ENCODE measurements at places on chromosomes 4 and X.

DNA sequence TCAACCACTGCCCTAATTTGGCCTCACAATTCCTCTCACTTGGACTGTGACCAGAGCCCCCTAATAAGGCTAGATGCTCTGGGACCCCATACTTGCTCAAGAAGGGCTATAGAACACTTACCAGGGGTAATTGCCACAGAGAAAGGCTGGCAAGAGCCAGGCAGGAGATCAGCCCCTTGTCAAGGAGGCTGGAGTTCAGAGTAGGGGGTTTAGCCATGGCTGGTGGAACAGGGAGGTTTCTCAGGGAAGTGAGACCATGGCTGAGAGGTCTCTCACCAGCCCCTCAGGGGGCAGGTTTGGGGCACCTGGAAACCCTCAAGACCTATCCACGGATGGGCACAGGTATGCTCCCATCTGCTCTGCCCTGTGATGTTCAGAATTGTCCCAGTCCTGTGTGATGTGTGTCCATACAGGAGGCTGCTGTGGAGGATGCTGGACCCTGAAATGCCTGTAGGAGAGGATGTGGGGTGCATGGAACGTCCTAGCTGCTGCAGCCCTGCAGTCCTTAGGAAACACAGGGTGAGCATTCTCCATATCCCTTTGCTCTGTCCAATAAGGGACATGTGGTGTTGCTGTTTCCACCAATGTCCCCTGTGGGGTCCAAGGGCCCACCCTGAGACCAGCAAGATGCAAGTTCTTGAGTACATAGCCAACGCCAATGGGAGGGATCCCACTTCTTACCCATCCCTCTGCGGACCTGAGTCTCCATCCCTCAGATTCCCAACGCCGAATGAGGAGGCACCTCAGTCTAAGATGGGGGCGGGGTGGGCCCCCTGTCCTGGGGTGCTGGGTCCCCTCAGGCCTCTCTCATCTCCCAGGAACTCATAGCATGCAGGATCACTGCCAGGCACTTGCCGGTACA lies 16.4 kb upstream of the HSFX1 start:
- DNase-seq, result no peak

GRCh38 chr4:9916346-9916745 lies 105.0 kb downstream of the SLC2A9 start:
- no peak for DNase-seq

- no peak for DNase-seq
These were observed 6.5 kb downstream of the SH3BP2 start for GRCh38 chr4:2799224-2799911.

DNA sequence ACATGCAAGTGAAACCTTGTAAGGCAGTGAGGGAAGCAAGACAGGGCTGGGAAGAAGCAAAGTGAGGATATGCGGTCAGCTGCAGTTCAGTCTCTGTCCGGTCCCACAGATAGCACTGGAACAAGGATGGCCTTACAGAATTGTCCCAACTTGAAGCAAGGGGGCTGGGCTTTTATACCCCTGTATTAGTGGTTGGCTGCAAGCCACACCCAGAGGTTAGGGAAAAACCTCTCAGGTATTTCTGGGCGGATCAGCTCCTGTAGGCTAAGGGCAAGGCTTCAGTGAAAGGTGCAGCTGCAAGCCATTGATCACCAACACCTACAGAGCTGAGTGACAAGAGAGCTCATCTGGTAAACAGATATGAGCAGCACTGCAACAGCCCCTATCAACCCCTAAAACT lies 89.0 kb downstream of the KDR start:
- DNase-seq, result no peak

DNA sequence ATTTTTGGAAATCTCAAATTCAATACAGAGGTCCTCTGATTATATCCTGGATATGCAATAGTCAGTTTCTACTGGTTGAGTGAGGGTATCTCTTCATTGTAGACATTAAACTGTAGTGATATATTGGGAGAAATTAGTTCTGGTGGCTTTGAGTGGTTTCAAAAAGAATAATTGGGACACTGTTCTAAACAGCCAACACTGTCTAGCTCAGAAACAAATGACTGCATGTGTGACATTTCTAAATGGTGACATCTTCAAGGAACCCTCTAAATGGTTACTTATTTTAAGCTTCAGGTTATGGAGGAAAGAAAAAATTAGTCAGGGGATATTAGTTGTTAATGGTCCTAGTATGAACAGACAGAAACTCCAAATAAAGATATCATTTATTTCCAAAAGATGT lies 186.2 kb downstream of the LARP7 start:
- DNase-seq, result no peak

- no peak for DNase-seq
These were observed 166.1 kb downstream of the BCOR start for GRCh38 chrX:39931529-39932282.

GRCh38 chr4:59127006-59127405 lies 2016.8 kb upstream of the IGFBP7 start:
- no peak for DNase-seq

DNA sequence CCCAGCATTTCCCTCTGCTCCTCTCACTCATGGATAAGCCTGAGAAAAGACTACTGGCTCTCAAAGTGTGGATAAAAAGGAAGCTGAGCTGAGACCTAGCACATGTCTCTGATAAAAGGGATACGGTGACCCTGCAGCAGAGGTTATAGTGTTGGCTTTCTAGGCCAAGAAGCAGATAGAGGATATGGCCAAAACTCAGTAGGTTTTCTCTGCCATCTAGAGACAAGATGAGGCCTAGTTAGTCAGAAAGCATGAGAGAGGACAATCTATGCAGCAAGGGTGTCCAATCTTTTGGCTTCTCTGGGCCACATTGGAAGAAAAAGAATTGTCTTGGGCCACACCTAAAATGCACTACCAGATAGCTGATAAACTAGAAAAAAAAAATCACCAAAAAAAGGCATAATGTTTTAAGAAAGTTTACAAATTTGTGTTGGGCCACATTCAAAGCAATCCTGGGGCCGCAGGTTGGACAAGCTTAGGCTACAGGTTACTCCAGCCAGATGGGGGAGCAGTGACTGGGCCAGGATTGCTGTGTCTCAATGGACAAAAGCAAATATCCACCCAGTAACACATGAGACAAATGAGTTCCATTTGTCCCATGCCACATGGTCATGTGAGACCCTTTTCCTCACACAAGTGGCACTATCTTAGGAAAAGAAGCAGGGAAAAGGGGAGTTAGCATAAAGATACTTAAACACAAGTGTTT lies 411.4 kb downstream of the INPP4B start:
- no peak for DNase-seq

- DNase-seq, result no peak
These were observed 24.5 kb downstream of the TMSB4X start for GRCh38 chrX:12999422-12999821.

GRCh38 chrX:15600745-15601144 lies at the start of gene ACE2:
ACE2 (minus strand) TSS chrX:15600960; CDS start chrX:15600911, 49 bp downstream.
- no peak for DNase-seq

DNA sequence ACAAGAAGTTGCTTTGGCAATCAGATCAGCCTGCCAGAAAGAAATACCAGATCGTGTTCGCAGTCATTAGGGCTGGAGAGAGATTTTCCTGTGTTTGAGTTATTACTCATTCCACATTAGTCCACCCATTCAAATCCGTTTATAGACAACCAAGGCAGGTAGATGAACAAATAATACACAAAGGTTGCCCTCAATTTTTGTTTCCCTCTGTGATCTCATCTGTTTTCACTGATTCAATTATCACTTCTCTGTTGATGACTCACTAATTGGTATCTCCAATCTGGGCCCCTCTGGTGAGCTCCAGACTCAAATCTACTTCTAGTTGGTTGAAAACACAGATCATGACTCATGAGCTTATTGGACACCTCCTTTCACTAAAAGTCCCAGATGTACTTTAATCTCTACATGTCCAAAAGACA lies 54.5 kb downstream of the CHM start:
- DNase-seq, result no peak

GRCh38 chr4:56876264-56876663 lies 31.4 kb upstream of the REST start:
- DNase-seq, result no peak

DNA sequence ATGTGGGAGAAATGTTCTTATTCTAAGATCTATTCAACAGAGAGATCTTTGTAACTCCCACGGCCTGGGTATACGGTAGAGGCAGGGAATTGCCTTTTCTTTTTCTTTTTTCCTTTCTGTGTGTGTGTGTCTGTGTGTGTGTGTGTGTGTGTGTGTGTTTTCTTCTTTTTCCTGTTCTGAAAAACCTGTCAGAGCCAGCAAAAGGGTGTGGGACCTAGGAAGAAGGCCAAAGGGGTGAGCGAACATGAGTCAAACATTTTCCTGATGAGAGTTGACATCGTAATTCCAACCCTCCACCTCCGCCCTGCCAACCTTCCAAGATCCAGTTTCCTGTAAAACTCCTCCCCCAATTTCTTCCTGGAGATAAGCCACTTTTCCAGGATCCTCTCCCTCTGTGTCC lies 2.8 kb upstream of the CHIC2 start:
- no peak for DNase-seq

DNA sequence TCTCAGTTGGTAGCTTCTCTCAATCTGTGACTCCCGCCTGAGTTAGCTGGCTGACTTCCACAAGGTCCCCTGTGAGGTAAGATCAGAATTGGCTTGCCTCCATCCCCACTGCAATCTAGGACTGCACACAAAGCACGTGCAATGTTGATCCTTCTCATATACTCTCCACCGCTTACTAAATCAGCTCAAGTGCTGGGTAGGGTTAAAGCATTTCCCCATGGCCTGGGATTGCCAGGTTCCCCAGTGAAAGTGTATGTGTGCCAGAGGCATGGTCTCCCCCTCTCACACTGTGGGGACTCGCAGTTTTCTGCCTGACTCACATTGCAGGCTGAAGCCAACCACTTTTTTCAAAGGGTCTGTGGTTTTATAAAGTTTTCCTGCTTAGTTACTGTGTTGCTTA lies 886.9 kb downstream of the FAM133A start:
- no peak for DNase-seq

- DNase-seq, result no peak
These were observed 72.6 kb downstream of the SH3RF1 start for GRCh38 chr4:169198167-169198566.

DNA sequence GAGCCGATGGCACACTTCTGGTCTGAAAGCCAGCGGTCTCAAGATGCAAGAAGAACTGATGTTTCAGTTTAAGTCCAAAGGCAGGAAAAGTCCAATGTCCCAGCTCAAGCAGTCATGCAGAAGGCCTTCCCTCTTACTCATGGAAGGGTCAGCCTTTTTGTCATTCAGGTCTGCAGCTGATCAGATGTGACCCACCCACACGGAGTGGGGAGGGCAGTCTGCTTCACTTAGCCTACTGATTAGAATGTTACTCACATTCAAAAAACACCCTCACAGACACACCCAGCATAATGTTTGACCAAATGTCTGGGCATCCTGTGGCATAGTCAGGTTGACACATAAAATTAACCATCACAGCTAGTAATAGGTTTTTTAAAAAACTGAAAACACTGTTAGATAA lies 6.6 kb downstream of the HCCS start:
- DNase-seq, result no peak

- peak; percentile 51 for DNase-seq
These were observed 2.6 kb downstream of the MID1IP1 start for GRCh38 chrX:38803588-38804431.

DNA sequence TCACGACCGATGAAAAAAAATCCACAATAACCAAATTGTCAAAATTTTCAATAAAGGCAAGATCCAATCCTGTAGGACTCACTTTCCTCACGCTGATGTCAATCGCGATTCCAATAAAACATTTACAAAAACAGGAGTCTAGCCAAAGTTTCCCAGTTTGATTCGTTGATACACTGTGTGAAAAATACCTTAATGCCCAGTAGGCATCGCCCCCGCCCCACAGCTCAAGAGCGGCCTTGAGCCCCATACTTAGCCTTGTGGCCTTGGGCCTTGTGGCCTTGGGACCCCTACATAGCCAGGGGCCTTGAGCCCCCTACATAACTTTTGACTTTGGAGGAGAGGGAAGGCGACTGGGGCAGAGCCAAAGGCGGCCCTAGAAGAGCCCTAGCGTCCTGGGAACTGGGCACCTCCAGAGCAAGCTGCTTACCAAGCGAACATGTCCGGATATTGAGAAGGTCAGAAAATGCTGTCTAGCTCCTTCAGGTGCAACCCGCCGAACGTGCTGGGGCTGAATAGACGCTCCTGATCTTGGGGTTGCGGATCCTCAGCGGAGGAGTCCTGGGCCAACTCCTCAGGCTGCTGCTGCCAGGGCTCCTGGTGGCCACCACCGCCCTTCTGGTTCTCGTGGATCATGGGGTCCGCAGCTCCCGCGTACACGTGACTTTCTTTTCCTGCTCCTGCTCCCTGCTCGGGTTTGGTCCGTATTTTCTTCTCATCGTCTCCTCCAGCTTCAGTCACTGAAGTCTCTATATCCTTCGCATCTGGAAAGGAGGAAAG lies 62.9 kb downstream of the RHOXF2B start:
- DNase-seq, result no peak

DNA sequence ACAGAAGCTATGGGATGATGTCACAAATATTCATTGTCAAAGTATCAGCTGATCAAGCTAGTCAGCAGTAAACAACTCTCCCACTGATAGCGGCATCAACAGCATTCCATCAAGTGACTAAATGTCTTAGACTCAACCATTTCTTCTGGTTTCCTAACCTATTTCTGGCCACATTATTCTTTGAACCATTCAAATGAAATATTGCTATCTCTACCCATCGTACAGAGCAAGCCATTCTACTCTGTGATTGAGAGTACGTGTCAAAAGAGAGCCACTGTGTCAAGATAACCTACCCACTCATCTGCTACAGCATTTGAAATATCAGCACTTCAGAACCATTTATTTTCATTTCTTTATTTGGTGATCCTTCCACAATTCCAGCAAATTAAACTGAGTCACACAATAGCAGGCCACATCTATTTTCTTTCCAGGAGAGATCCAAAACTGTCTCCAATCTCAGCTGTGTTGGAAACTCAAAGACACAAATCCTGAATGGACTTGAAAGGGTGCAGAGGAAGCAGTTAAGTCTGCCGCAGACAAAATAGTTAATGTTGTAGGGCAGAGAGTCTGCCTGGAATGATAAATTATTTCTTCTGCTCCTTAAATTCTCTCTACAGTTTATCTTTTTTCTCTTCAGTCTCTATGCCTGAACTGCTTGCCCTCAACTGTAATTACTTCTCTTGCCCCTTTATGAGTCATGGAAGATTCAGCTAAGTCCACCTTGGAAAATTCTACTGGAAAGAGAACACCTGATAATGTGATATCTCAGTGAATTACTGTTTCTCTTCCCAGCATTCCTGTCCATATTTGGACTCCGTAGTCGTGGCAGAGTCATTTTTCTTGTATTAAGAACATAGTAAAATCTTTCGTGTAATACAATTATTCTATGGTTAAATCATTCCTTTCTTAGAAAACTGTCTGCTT lies 364.8 kb downstream of the PDGFC start:
- no peak for DNase-seq

DNA sequence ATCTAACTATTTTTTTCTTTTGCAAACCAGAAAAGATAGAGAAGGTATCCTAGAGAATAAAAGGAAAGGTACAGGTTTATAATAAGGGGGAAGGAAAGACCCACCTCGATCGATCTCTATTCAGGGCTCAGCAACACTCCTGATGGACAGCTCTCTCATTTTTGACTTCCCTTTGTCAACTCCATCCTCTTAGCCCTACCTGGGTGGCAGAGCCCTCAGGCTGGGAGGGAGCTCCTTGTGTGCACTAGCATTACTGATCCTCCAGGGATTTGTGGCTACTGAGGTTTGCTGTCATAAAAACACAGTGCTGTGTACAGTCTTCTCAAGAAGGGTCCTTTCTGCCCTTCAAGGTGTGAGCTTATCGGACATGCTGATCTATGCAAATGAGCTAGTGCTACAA lies 111.0 kb downstream of the MID1 start:
- DNase-seq, result no peak

- DNase-seq, result no peak
These were observed 523.0 kb downstream of the SPRY1 start for GRCh38 chr4:123919576-123920098.
